ENCODE measurements at places on chromosomes 5 and 9.

DNA sequence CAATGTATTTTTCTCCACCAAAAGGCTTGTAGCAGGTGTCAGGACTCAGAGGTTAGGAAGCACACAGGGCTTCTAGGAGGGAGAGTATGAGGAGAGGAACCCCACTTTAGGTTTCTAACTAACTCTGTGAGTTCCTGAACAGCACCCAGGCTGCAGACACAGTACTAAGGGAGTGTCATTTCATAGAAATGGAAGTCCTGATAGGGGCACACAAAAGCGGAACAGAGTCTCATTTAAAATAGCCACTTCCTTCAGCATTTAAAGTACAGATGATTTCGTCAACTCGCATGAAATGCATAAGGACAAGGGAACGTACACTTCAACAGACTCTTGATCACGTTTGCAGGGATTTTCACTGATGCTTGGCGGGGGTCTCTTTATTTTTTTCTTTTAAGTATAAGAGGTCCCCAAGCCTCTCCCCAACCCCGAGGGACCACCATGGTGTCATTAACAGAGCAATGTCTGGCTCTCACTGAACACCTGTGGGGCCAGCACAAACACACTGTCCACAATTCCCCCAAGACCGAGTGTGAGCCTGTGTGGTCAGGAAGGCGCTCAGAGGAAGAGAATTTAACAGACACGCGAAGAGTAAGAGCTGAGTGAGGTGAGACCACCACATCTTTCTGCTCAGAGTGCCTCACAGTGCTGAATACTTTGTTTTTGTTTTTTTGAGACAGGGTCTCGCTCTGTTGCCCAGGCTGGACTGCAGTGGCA, 82.3 kb downstream of the SECISBP2 start:
- no peak for DNase-seq

- DNase-seq: no peak
These were observed 47.6 kb upstream of the ZFAND5 start for GRCh38 chr9:72412483-72413040.

GRCh38 chr9:123475407-123475806, 119.4 kb downstream of the CRB2 start:
- DNase-seq: no peak

- DNase-seq: no peak
These were observed 11.2 kb upstream of the SEC16A start for GRCh38 chr9:136494012-136494411.

- DNase-seq: no peak
These were observed 4.9 kb downstream of the IL6ST start for GRCh38 chr5:55989860-55990259.

GRCh38 chr5:180605554-180606214, 14.4 kb upstream of the SCGB3A1 start:
- DNase-seq: no peak

DNA sequence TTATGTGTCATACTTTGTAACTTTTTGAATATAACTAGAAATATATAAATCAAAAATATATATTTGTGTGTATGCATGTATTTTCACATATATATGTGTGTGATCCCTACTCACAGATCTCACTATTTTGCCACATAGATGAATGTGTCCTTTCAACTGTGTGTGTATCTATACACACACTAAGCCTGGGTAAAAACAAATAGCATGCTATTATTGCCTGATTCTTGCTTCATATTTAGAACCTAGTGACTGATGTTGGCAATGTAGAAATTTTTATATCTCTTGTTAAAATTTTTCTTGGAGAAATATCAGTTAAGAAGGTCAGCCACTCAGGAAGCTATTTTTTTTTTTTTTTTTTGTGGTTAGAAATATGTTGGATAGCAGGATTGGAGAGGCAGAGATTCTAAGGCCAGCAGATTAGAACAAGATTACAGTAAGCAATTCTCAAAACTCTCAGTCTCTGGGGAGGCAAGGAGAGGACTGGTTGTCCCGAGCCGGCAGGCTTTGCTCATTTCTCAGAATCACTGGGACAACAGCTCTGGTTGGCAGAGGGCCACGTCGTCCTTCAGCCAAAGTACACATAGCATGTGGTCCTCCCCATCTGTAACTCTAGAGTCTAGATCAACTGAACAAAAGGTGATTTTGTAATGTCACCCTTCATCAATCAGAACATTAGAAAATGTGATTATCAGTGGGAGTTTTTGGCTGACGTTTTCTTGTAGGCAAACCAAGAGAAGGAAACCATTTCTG, 19.7 kb downstream of the C6 start:
- DNase-seq: peak; percentile 71

DNA sequence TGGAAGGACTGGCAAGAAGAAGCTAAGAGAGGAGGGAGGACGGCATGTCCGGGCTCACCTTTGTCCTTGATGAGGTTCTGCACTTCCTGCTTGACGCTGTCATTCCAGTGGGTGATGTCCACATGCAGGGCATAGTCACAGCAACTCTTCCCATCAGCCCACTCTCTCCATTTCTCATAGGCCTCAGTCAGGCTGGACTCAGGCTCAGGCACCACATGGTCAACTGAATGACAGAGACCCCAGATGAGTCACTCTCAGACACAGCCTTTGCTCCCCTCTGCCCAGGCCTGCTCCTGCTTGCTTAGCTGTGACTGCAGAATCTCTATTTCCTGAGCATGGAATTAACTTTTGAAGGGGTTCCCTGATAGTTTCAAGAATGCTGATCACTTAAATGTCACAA, 94.2 kb downstream of the DPYSL3 start:
- DNase-seq: no peak

DNA sequence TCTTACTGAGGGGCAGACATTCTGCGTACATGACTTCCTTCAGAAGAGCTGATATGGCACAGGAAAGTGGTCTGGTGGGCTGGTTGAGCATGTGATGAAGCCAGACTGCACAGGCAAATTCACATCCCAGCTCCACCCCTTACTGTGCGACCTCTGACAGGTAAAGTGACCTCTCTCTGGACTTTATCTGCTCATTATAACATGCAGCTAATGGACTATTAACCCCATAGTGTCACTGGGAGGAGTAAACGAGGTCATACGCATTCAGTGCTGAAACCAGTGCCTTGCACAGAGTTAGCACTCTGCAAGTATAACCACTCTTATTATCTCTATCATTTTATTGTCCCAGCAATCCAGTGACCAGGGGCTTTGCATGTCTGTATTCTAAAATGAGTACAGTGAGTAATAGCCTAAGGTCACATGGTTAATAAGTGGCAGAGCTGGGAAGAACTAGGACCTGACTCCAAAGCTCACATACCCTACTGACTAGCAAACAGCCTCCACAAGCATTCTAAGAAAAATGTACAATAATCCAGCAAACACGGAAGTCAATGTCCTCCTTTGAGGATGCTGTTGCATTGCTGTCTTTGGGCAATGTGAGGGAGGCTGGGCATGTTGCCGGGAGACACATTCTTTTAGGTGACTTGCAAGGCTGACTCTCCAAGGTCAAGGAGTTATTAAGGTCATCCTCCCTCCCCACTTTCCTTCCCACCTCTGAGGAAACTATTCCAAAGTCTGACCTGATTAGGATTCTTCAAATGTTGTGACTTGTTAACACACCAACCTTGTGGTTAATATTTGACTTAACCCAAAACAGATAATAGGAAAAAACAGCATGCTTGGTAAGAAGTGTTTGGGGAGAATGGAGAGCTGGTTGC, 19.0 kb downstream of the GLRX start:
- DNase-seq: no peak

GRCh38 chr5:14298126-14298847, 155.1 kb downstream of the TRIO start:
- no peak for DNase-seq

DNA sequence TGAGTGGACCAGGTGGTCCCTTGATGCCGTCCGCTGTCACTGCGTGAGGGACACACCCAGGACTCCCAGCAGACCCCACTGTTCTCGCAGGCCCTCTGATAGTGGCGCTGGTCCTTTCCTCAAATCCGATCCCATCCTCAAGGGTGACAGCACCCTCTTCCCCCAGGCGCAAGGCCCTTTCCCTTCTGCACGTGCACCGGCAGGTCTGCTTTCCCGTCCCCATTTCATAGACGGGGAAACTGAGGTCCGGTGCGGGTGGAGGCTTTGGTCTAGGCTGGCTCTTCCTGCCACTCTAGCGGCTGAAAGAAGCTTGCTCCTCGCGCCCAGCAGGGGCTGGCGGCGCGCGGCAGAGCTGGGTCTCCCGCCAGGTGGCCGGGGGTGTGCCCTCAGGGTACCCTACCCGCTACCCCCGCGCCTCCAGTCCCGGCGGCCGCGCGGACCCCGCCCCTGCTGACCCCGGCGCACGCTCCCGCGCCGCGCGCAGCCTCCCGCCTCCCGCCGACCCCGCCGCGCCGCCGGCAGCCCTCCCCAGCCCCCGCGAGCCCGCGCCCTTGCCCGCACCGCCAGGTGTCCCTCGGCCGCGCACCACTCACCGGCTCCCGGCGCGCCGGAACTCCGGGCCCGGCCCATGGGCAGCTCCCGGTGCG, 453 bp downstream of the RASGEF1C start:
- peak; percentile 14 for DNase-seq

DNA sequence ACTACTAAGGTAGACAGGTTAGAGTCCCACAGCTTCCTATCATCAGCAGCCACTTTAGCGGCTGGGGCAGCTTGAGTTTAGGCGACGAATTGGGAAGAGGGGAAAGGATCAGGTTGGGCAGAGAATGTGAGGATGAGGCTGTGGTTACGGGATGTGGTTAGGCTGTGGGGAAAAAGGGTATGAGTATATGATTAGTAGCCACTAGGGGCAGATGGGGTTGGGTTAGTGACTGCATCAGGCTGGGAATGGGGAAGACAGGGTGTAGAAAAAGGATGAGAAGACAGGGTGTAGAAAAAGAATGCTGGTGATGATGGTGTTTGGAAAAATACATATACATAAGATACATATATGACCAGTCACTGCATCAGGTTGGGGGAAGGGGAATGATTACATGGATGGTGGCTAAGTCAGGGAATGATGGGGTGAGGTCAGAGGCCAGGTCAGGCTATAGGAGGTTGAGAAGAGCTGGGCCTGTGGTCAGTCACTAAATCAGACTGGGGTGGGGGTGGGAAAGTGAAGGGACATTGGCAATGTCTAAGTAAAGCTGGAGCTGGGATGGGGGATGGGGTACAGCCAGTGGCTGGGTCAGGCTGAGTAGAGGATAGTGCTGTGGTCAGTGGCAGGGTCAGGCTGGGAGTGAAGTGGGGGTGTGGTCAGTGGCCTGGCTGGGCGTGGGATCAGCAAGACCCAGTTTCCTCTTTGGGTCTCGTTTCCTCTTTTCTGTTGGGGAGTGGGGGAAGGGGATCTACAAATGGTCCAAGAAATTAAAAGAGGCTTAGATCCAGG, 2.1 kb downstream of the TLN1 start:
- peak; percentile 38 for DNase-seq

GRCh38 chr9:85743275-85744128, 1.7 kb upstream of the AGTPBP1 start:
- peak; percentile 12 for DNase-seq

GRCh38 chr5:20524991-20525529, 537.1 kb upstream of the CDH18 start:
- DNase-seq: no peak

DNA sequence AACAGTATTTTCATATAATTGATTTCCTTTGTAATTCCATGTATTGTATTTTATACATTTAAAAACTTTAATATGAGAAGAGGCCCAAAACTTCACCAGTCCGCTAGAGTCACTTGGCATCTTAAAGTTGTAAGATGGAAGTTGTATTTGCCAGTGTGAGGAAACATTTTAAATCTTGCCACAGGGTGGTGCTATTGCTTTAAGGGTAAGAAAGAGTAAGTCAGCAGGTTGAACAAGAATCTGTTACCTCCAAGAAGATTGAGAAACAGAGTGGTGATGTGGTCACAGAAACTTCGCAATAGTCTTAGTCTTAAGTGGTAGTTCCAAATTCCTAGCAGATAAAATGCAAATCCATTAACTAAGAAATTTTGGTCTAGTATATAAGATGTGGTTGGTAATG, 39.8 kb upstream of the RANBP6 start:
- peak; percentile 73 for DNase-seq

GRCh38 chr5:88880201-88880600, 2.8 kb downstream of the MEF2C start:
- DNase-seq: no peak

- DNase-seq: no peak
These were observed 69.1 kb upstream of the PAPPA start for GRCh38 chr9:116084497-116084896.

DNA sequence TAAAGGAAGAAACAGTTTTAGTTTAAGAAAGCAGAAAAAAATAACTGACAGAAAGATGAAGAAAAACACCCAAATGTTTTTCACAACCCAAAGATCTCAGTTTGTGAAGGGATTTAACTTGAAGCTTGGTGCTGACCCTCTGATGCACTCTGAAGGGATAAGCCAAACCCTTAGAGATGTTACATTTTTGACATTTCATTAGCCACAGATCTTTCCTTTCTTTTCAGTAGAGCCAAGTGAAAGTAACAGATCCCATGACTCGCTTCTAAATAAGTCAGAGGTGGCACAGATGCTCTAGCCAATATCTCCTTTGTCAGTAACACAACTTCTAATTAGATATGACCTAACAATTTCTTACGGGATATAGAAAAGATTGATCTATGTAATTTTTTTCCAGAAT, 394.5 kb upstream of the EDIL3 start:
- DNase-seq: no peak

DNA sequence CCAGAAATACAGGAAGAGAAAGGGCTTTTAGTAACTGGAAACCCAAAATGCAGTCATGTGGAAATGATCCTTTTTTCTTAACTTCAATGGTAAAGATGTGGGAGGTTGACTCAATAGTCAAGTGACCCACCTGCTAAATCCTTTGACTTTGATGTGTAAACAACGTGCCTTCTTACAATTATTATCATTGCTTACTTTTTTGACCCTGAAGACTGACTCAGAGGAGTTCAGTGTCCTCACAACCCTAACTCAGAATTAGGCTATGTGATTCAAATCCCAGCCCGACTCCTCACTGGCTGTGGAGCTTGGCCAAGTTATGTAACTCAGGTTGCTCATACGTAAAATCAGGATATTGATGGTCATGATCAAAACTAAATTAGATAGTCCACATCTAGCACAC, 27.9 kb downstream of the ANXA1 start:
- peak; percentile 57 for DNase-seq

DNA sequence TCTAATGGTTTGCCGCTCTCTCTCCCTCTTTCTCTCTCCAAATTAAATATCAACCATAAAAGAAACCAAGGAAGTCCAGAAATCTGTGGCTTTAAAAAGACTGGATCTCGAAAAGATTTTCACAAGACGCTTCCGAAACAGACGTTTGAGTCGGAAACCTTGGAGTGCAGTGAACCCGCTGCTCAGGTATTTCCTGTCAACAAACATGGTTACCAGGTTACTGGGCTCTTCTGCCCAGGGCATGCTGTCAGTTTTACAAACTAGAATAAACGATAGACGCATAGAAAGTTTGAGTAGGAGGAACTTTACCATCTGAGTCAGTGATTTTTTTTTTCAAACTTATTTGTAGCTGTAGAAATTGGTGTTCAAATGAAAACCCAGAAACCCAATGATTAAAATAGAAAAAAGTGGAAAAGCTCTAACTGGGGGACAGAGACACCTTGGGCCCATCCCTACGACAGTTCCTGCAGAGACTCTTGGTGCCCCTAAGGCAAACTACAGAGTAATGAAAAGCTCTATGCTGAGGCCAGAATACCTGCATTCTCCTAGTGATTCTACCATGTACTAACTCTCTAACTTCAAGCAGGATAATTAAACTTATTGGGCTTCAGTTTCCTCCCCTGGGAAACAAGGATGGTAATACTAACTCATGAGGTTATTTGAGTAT, 90.0 kb downstream of the DOCK8 start:
- no peak for DNase-seq

Data from left kidney (tissue), 8 donors.